Stimulated activated CD4-positive, alpha-beta T cell treated with anti-CD3 and anti-CD28 coated beads, Interleukin-12 subunit alpha, Interleukin-12 subunit beta, amount 100 ng/mL, for 48 hours (primary cell): ENCODE measurements at places on chromosomes 3 and 15.
A peak's percentile ranks its signal among the peaks of the same experiment; 100 is the strongest.

DNA sequence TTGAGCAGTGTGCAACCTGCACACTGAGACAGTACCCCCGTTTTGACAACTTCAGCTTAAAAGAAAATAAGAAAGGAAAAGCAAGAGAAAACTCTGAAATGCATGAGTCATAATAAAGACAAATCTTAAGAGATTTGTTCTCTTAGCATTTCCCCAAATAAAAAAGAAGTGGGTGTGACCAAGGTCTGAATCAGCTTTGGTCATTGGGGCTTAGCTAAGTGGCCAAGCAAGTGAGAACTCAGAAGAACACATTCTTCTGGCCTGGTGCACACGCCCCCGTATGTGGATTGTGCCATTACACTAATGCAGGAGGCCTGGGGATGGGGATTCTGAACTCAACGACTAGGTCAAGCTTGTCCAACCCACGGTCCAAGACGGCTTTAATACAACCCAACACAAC is 56.9 kb upstream of the PDZRN3 start:
- DNase-seq: no peak

DNA sequence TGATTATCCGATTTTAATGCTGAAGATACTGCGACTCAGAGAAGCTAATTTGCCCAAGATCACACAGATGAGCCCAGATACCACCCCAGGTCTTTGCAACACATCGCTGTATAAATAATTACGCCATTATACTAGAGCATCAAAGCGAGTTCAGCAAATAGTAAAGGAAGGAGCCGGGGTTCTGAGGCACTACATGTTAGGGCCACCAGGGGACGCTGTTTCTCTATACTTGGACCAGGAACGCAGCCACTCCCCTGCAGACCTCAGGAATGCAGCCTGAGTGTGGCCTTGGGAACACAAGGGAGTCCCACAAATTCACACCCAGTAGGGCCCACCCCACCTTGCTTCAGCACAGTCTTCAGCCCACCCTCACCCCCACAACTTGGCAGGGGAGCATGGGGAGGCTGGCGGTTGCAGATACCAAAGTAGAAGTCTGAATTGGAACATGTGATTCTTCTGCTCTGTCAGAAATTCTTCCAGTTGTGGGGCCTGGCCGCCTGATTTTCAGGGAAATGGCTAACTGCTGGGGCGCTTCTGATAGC is 57.8 kb upstream of the RYK start:
- DNase-seq: peak; percentile 82

- no peak for DNase-seq
Observed at GRCh38 chr3:76735152-76735551, 304.7 kb upstream of the ROBO2 start.

DNA sequence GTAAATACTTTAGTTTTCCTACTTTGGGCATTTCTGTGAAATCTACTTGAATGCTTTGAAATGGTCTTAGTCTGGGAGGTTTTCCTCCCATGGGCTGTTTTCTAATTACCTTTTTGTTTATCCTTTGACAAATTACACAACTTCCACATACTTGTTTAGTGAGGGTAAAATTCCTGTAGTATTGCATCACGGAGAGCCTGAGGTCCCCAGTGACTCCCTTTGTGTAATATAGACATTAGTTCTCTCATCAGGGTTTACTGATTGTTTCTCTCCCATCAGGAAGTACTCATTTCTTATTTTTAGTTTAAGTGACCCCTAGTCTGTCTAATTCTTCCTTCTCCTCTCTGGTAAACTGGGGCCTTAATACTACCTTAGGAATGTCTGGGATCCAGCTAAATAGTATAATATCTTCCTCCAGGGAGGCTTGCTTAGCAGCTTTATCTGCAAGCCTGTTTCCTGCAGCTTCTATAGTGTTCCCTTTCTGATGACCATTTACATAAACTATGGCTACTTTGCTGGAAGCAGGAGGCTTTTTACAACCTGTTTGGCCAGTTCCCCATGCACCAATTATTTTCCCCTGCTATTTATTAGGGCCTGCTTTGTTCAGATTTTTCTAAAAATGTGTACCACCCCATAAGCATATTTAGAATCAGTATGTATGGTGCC is 87.2 kb upstream of the XCR1 start:
- DNase-seq: no peak

DNA sequence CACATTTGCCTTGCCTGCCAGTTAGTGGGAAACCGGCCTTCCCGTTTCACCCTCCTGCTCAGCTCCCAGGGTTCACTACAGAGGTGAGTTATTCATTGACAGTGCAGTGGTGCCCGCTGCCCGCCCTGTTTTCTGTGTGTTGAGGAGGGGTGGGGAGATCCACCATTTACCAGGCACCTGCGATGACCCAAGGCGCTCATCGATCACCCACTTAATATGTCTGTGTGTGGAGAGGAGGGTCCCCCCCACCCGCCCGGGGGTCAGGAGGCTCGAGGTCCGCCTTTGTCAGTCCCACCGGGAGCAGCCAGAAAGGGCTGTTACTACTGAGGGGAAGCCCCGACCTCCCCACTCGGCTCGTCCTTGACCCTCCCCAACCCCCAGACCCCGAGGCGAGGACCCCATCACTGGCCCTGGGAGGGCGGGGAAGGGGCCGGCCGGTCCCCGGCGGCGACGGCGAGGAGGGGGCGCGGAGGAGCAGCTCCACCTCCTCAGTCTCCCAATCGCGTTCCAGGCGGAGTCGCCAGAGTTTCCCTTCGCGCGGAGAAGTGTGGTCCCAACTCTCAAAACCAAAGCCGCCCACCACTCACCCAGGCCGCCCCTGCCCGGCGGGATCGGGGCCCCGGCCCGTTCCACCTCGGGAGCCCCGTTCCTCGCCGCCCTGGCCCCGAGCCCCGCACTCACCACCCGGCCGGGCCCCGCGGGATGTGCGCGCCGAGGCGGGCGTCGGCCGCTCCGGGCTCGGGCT is 1.1 kb downstream of the PLXNB1 start:
- DNase-seq: no peak

DNA sequence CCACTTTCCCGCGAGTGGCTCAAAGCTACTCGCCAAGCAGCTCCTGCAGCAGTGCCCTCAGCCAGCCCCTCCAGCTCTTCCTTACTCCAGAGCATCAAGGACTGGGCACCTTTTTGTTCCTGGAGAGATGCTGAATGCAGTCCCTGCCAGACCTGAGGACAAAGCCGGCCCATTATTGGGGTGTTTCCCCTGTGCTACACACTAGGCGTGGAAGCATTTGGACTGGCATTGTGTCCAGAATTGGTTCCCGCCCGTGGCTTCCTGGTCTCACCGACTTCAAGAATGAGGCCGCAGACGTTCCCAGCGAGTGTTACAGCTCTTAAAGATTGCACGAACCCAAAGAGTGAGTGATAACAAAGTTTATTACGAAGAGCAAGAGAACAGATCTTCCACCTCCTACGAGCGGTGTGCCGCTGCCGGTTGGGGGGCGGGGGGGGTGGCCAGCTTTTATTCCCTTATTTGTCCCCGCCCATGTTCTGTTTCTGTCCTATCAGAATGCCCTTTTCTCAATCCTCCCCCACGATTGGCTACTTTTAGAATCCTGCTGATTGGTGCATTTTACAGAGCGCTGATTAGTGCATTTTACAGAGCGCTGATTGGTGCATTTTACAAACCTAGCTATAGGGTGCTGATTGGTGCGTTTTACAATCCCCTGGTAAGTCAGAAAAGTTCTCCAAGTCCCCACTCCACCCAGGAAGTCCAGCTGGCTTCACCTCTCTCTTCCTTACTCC is 62.4 kb downstream of the NSMCE3 start:
- no peak for DNase-seq

- no peak for DNase-seq
Observed at GRCh38 chr15:99850517-99850916, 117.3 kb upstream of the LYSMD4 start.

DNA sequence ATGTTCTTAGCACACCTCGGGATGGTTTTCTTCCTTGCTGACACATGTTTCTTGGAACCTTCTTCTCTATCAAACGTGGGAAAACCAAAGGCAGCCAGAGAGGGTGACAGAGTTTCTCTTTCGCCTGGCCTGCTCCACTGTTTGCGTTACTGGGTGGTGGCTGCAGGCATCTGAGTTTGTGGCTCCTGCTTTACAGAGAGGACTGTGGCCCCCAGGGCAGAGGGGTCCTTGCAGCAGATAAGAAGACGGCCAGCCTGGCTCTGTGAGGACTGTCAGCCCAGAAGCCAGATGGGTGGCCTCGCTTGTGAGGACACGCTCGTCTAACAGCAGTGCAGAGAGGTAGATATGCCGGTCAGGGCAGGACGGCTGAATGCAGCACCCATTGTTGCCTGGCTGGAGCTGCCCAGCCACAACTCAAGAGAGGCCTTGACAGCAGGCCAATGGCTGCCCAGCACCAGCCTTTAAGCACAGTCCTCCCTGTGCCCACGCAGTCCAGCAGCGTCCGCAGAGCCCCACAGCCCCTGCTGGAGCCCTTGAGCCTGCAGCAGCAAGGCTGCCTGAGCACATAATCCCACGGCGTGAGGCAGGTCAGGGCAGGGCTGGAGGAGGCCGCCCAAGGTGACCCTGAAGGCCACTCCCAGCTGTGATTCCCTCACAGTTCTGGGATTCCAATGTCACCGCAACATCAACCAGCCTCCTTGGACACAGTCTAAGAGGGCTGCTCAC is 15.0 kb upstream of the SPTBN5 start:
- no peak for DNase-seq

GRCh38 chr15:60426870-60427508 is 29.2 kb upstream of the ANXA2 start:
- no peak for DNase-seq

- no peak for DNase-seq
Observed at GRCh38 chr15:51750186-51750585, 1.2 kb upstream of the TMOD2 start.

GRCh38 chr3:51715977-51716294 is 9.1 kb downstream of the GRM2 start:
- DNase-seq: no peak

- DNase-seq: no peak
Observed at GRCh38 chr3:22373182-22373581, 622.2 kb upstream of the ZNF385D start.

- no peak for DNase-seq
Observed at GRCh38 chr15:51735228-51736010, 2.0 kb downstream of the LYSMD2 start.

DNA sequence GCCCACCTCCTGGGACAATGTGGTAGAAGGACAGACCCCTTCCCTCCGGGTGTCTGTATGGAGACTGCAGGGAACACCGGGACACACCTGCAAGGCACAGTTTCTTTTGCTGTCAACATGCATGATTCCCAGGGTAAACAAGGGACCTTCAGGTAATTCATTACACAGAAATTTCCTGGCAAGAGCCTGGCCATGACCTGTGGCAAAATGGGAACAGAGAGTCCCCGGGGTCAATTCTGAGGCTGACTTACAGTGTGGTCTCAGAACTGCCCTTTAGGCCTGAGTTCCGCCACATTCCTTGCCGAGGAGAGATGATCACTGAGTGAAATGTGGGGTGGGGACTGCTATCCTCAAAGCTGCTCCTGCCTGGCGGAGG is 6.3 kb downstream of the STARD5 start:
- DNase-seq: no peak

DNA sequence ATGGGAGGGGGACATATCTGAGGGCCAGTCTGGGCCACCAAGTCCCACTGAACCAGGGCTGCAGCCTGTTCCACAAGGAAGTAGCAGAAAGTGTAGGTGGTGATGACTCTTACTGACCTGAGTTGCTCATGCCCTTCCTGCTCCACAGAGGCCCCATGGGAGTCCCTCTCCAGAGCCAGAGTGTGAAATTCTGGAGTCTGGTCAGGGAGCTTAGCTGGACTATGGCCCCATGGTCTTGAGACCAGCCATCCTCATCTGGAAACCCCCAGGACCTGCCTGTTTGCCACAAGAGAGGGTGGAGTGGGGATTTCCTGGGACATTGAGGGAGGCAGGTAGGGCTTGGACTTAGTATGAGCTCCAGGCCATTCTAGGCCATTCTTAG is 3.0 kb downstream of the SPINT1 start:
- no peak for DNase-seq

DNA sequence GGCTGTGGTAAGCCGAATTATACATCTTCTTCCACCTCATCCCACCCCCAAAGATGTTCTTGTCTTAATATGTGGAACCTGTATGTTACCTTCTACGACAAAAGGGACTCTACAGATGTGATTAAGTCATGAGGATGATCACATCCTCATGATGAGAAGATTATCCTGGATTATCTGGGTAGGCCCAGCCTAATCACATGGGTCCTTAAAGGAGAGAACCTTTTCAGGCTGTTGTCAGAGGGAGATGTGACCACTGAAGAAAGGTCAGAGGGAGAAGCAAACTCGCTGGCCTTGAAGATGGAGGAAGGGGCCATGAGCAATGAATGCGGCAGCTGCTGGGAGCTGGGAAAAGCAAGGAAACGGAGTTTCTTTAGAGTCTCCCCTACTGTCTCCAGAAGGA is 12.9 kb upstream of the SCG3 start:
- DNase-seq: no peak

DNA sequence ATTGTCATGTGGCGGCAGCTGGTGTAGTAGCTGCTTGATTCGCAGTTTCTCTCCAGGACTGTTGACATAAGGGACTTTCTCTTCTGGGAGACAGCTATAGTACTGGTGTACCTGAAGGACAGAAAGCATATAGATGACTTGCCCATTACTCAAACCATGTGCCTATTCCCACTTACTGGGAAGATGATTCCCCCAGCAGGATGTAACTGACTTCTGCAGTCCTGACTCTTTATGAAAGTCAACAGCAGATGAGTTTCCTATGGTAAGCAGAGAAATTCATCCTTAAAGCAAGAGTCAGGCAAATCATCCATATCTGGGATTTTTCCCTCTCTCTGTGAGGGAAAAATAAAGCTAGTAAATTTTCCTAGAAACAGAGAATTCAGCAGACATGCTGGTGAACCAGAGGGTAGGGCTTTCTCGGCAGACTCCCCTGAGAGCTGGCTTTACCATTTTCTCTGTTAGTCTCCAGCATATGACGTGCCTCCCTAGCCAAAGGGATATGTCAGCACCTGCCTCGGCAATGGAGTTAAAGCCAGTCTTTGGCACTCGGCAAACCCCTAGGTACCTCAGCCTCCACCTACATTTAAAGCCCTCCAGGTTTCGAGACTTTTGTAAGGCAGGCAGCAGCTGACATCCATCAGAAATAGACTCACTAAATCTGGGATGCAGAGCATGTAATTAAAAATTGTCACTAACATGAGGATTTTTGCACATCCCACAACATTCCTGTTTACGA is 62.1 kb downstream of the PRICKLE2 start:
- DNase-seq: no peak
